ENCODE measurements at places on chromosomes 4 and X.

GRCh38 chr4:159271856-159272255 lies 169.0 kb downstream of the RAPGEF2 start:
- no peak for DNase-seq

DNA sequence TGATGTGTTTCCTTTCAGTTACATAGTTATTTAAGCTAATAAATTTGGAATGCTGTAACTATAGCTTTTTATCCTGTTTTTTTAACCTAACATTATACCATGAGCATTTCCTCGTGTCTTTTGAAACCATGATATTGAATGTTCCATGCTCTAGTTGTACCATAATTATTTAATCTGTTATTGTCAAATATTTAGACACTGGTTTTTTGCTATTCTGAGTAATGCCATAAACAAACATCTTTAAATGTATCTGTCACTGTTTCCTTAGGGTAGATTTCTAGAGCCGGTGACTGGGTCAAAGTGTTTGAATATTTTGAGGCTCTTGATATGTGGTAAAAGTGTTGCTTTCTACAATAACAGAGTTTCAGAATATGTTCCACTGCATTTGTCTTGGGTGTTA lies 5.4 kb downstream of the IGBP1 start:
- no peak for DNase-seq

GRCh38 chr4:89173336-89174090 lies 62.2 kb downstream of the TIGD2 start:
- no peak for DNase-seq

GRCh38 chrX:19372170-19372546 lies 28.4 kb downstream of the PDHA1 start:
- no peak for DNase-seq

- no peak for DNase-seq
Measured at GRCh38 chr4:83552924-83553323, 17.0 kb downstream of the GPAT3 start.

GRCh38 chrX:123357941-123358340 lies 173.9 kb downstream of the GRIA3 start:
- no peak for DNase-seq

GRCh38 chrX:121641560-121641959 lies 594.1 kb downstream of the GLUD2 start:
- DNase-seq: no peak

Measured in stimulated activated CD8-positive, alpha-beta memory T cell treated with anti-CD3 and anti-CD28 coated beads, Interleukin-4, amount 100 ng/mL, for 1 hour (primary cell).